ENCODE measurements at places on chromosomes 7 and 10.

- no peak for DNase-seq
Measured at GRCh38 chr7:95578299-95578855, 17.9 kb downstream of the PDK4 start.

- no peak for DNase-seq
Measured at GRCh38 chr10:49408519-49409306, 12.8 kb upstream of the DRGX start.

DNA sequence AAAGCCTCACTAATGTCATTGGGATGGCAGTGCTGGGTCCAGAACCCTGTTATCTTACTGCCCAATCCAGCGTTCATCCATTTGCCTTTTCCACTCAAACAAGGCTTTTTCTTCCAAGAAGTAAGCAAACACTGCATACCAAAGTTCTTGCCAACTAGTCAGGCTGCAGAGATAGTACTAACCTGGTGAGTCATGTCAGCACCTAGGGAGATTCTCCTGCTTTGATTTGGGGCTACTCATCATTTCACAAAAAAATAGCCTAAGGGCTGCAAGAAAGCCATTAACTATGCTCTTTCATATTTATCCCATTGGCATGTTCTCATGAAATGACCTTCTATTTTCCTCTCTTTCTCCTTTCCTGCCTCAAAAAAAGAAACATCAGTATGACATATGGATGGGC is 142.6 kb downstream of the TWIST1 start:
- no peak for DNase-seq

- no peak for DNase-seq
Measured at GRCh38 chr10:116836902-116837523, 12.3 kb upstream of the ENO4 start.

DNA sequence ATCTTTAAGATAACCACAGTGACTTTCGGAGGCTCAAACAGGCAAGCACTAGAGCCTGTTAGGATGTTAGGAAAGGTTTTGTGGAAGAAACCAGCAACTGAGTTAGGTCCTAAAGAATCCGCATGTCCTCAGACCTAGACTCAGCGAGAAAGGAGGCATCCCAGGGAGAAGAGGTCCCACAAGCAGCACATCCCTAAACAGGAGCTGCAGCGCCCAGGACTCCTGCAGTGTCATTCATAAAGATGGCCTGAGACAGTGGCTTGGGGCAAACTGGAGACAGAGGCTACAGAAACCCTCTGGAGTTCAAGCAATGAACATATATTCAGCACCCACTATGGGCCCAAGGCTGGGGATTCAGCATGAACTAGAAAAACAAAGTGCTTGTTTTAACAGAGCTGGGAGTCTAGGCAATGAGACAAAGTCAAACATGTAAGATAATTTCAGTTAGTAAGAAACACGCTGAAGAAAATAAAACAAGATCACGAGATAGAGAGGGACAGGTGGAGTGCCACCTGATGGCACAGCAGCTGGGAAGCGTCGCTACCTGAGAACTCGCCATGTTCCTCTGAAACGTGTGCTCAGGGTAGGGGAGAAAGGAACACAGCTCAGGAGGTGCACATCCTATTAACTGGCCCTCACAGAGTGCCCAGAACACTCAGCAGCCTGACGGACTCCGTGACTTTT is 48.1 kb downstream of the PARD3 start:
- DNase-seq = no peak

DNA sequence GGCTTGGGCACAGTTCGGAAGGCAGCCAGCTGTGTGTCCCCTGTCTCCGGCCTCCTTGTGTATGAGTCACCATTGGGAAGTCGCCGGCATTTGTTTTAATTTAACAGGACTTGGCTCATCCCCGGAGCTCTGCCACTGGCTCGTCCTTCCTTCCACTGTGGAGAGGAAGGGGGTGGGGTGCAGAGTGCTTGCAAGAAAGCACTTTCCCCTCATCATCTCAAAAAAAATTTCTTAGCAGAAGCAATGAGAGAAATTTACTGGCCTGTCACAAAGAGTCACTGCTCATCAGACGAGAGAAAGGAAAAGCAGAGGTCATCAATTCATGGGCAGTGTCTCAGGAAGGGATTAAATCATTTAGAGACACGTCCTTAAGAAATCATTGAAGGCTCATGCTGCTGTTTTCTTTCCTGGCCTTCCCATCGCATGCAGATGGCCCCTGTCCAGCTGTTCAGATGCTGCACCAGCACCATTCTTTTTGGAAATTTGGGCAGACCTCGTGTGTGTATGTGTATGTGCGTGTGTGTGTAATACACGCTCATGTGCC is 93.3 kb downstream of the BMS1 start:
- no peak for DNase-seq

- no peak for DNase-seq
Measured at GRCh38 chr7:107594961-107595737, 15.1 kb downstream of the BCAP29 start.

Data from CD4-positive, alpha-beta T cell treated with Interleukin-12 subunit alpha and Interleukin-12 subunit beta, for 1 hour (primary cell).